IMR-90 (cell line): ENCODE measurements at places on chromosomes 6 and 20. TPM values are rescaled to one million over a fixed set of nuclear protein-coding genes. Genes with fewer than 3 reads are reported as not detected.
A peak's percentile ranks its signal among the peaks of the same experiment; 100 is the strongest.

DNA sequence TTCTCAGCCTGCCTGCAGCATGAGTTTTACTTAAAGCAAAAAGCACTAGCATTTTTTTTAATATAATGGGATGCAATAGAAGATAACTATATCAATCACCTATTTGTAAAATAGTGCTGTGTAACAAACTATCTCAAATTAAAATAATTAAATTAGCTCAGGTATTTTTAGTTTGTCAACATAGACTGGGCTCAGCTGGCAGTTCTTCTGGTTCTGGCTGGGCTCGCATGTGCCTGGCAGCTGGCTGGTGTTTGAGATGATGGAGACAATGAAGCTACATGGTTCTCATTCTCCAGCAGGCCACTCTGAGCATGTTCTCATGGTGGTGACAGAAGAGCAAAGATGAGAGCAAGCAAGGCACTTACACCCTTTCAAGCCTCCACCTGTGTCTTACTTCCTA, 181.0 kb downstream of the PLCB1 start:
- DNase-seq: no peak

GRCh38 chr6:161453558-161453957, 179.7 kb upstream of the AGPAT4 start:
- no peak for DNase-seq

DNA sequence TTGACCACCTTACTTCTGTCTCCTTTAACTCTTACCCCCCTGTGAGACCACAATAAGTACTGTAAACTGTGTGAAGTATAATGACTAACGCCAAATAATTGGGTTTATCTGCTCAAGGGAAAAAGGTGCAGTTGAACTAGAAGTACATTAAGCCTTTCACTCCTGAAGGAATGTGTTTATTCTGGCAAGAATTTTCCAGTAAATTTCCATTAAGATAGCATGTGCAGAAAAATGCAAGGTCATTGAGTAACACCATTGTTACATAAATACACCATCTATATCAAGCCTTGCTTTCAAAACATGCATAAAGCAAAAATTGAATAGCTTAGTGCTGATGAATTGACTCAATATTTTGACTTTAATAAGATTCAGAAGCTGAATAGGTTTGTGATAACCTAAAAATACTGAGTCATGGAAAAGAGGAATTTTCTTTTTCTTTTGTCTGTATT, 65.4 kb downstream of the ARHGAP18 start:
- DNase-seq: peak; percentile 76

GRCh38 chr6:30645989-30646388, 944 bp upstream of the C6orf136 start:
- no peak for DNase-seq

DNA sequence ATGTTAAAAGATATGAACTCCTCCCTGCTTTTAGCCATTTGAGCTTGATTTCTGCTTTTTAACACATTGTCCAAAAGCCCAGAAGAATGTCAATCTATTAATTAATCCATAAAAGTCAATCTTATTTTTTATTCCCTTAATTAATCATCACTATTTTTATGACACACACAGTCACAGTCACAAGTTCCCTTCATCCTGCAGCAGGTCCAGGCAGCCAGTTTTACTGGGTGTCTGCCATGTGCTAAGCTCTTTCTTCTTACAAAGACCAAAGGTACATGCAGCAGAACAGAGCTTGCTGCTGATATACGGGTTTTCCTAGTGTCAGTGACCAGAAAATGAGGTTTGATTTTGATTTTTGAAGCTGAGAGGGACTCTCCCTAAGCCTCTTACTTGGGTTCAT, 53.3 kb upstream of the SLC22A23 start:
- no peak for DNase-seq

DNA sequence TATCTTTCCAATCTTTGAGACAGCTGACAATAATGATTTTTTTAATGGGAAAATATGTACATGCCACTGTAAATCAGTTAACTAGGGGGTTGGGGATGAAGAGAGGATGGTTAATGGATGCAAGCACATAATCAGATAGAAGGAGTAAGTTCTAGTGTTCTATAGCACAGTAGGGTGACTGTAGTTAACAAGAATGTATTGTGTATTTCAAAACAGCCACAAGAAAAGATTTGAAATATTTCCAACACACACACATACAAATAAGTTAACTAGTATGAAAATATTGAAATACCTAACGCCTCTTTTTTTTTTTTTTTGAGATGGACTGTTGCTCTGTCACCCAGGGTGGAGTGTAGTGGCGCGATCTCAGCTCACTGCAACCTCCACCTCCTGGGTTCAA, 153.4 kb upstream of the SALL4 start:
- DNase-seq: peak; percentile 65

DNA sequence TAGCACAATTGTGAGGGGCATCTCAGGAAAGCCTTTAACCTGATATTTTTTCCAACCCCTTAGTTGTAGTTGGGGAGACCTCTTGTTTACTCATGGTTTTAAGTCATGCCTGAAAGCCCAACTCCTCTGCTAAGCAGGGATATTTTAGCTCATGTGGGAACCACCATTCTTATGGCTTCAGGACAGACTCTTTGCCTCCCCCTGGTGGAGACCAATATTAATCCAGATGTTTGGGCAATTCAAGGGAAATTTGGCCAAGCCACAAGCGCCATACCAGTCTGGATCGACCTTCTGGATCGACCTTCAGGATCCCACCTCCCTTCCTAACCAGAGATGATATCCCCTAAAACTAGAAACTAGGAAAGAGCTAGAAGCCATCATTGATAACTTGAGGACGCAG, 211.2 kb downstream of the C6orf118 start:
- no peak for DNase-seq

DNA sequence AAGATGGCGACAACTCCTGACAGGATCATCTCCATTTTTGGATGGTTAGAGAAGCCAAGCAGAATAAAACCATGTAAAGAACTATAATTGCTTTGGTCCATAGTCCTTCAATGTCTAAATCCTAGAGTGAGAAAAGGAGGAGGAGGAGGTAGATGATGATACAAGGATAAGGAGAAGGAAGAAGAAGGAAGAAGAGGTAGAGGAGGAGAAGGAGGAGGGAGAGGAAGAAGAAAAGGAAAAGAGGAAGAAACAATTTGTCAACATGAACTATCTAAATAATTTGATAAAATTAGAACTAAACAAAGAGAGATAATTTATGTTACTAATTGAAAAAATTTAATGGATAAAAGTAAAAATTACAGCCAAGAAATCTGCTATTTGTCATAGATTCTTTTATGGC, at the start of gene OR2W1:
Gene OR2W1 (minus strand): TSS at position 101 of the 400 bp plus-strand sequence. CDS start 0 bp downstream, at position 101.
- no peak for DNase-seq

DNA sequence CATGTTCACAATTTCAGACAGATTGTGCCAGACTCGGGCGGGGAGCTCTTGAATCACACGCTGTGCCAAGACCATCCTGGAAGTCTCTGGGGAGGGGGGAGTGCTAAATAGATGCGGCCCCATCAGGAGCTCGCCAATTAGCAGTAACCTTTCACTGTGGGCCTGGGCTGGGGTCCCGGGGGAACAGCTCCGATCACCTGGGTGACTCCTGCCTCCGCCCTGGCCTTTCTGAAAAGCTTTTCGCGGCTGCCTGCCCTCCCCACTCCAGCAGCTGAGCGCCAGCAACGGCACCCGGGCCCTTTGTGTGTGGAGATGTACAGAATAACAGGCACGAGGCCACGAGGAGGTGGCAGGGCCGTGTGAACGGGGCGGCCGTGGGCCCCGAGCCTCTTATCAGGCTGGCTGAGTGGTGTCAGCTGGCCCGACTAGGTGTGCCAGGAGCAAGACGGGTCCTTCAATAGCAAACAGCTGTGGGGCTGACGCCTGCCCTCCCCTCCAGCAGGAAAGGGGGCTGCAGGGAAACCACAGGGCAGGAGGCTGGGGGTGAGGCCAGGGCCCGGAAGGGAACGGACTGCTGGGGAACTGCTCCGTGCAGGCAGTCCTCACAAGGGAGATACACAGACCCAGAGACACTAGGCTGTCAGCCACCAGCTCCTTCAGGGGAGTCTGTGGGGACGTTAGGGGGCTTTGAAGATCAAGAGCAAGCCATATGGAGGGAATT, 56.8 kb downstream of the NOL4L start:
- no peak for DNase-seq

DNA sequence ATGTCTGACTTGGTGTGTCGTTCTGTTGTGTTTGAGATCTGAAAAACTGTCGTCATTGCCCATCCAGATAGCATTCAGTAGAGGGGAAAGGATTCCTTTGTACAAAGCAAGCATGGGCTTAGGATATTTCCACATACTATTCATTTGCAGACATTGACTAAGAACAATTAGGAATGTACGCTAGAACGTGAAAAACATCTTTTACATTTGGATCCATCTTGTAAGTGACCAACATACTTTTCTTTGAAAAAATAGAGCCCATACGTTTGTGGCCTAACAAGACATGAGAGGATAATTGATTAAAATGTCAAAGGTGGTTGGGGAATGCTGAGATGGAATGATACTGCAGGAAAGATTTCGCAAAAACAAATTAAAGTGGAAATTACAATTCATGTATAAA, 225.8 kb upstream of the QKI start:
- DNase-seq: no peak

MAP3K5 gene
- 4.9 and 5.4 TPM in 2 replicates for polyA plus RNA-seq

RAB32 gene
- 55.4 and 55.7 TPM in 2 replicates for polyA plus RNA-seq

BPIFB4 gene
- polyA plus RNA-seq: not detected in 2 replicates

MUCL3 gene
- polyA plus RNA-seq: not detected in 2 replicates

CST4 gene
- polyA plus RNA-seq: not detected in 2 replicates

ATP6V1G2 gene
- 4.8 and 6.5 TPM in 2 replicates for polyA plus RNA-seq

RAET1G gene
- 3.6 and 4.2 TPM in 2 replicates for polyA plus RNA-seq

EFCAB8 gene
- polyA plus RNA-seq: 0.03 TPM in 1 of 2 replicates, not detected in the other
